Inflammatory macrophage (primary cell): ENCODE measurements at places on chromosomes 3 and 15.
A peak's percentile ranks its signal among the peaks of the same experiment; 100 is the strongest.

GRCh38 chr3:126937973-126938372, 44.9 kb upstream of the PLXNA1 start:
- no peak for DNase-seq

- DNase-seq: peak; percentile 42
Observed at GRCh38 chr15:96500508-96500907, 170.0 kb downstream of the NR2F2 start.

DNA sequence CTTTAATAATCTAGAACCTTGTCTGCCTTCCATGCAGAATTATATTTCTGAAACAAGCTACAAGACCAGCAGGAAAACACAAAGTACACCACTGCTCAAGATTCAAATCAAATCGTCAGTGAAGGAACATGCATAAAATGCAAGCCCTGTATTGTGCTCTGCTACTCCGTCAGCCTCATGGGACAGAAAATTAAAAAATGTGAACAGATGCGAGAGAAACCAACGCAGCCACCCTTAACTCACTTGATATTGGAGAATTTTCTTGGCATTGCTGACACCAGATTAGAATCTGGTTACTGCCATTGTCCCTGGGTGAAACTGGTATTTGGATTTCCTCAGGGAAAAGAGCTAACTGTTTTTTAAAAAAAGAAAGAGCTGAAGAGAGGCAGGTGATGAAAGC, 23.6 kb downstream of the ANXA2 start:
- DNase-seq: no peak

GRCh38 chr3:4994823-4995499, 15.7 kb downstream of the BHLHE40 start:
- DNase-seq: peak; percentile 75

GRCh38 chr3:65837604-65838003, 201.1 kb downstream of the MAGI1 start:
- DNase-seq: no peak

DNA sequence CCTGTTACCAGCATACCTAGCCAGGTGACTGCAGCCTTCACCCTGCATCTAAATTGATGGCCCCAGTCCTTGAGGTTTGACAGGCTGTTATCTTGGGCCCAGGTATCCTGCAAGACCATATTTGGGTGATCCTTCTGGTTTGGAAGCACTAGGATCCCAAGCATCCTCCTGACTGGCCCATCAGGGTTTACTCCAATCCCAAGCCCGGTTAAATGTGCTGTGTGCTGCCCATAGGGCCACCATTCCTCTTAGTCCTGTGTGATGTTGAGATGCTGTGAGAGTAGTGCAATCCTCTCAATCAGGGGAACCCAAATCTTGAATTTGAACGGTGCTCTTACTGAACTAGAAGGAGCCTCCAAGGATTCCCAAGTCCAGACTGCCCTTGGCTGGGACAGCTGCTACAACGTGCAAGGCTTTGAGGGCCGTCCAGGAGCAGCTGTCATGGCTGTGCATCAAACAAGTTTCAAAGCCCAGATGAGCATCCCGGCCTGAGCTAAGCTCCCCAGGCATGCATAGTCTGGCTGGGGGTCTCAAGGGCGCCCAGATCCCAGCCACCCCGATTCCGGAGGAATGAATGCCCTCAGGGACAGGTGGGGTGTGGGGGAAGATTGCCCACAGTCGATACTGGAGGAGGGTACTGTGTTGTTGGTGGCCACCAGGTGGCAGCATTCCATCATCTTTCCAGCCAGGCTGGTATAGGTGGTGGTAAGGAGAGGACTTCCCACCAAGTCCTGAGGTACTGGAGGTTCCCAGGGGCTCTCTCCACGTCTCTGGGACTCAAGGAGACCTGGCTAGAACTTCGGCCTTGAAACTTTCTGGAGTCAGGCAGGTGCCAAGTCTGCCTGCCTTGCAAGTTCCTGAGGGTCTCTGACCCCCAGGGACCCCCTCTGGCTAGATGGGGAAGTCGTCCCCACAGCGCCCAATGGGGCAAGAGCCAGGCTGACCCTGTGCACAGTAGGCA, 32.6 kb downstream of the RBM5 start:
- peak; percentile 64 for DNase-seq

- DNase-seq: no peak
Observed at GRCh38 chr15:80424381-80424780, 20.2 kb downstream of the ARNT2 start.

- DNase-seq: peak; percentile 87
Observed at GRCh38 chr3:126540342-126540849, 16.4 kb downstream of the CHST13 start.

- no peak for DNase-seq
Observed at GRCh38 chr3:192818126-192818525, 90.8 kb upstream of the FGF12 start.

DNA sequence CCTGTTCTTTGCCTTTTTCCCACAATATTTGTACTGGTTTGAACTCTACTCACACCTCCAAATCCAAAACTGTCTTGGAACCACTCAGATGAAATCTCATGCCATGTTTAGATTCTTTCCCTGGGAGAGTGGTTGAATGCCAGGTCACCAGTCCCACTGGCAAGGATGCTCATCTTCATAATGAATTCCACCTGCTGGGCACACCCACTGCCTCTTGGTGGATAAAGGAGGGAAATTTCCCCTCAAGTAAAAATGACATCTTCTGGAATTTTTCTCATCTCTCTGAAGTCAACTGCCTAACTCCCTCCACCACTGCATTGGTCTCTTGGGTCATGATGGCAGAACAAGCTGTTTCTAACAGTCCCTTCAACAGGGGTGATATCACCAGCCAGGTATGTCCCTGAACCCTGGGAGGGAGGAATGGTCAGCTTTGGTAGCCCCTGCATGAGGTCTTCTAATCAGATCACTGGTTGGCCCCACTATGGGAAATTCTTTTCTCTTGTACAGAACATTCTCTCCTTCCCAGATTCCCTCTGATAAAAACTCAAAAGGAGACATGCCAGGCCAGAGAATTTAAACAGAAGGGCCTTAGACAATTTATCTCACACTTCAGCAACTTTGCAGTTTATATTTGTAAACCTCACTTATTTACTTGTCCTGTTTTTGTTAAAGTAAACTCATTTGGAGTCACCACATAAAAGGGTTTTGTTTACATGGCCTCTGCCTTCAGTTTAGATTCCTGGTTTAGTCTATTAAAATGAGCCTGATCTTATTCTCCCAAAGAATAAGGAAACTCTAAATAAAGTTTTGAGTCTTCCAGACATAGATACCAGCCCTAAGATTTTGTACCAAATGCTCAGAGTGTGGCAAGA, 143.4 kb downstream of the WNT5A start:
- DNase-seq: no peak

DNA sequence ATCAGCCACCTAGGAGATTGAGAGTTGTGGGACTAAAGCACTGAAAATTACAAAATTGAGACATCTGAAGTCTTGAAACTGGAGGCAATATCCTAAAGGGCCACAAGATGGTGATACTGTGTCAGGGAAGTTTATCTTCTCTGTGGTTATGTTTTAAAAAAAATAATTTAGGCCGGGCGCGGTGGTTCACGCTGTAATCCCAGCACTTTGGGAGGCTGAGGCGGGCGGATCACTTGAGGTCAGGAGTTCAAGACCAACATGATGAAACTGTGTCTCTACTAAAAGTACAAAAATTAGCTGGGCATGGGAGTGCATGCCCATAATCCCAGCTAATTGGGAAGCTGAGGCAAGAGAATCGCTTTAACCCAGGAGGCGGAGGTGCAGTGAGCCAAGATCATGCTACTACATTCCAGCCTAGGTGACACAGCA, 17.9 kb upstream of the NIT2 start:
- peak; percentile 54 for DNase-seq

- no peak for DNase-seq
Observed at GRCh38 chr3:154764856-154765640, 315.1 kb upstream of the MME start.
